Activated naive CD8-positive, alpha-beta T cell treated with anti-CD3 and anti-CD28 coated beads, Interleukin-2, amount 10 ng/mL, durations not matched to agents 7 days and 5 days (primary cell): ENCODE measurements at places on chromosomes 1 and 21.
A peak's percentile ranks its signal among the peaks of the same experiment; 100 is the strongest.

DNA sequence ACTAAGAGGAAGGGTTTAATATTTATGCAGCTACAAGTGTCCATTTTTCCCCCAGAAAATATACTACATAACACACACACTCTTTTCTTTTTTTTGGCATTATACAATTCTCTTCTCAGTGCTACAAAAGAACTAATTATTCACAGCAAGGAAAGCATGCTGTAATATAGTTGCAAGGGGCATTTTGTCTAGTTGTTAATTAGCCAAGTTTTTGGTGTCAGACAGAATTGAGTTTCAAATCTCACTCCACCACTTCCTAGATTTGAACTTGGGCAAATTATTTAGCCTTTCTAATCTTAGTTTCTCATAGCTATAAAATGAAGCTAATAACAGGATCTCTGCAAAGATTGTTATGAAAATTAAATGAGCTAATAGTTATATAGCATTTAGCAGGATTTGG lies 60.0 kb upstream of the VTCN1 start:
- no peak overlapping the region for H3K27ac ChIP-seq
- peaks cover 2% of the 10 kb centered on the region for H3K27me3 ChIP-seq
- no peak overlapping the region for H3K4me3 ChIP-seq
- no peak for DNase-seq

DNA sequence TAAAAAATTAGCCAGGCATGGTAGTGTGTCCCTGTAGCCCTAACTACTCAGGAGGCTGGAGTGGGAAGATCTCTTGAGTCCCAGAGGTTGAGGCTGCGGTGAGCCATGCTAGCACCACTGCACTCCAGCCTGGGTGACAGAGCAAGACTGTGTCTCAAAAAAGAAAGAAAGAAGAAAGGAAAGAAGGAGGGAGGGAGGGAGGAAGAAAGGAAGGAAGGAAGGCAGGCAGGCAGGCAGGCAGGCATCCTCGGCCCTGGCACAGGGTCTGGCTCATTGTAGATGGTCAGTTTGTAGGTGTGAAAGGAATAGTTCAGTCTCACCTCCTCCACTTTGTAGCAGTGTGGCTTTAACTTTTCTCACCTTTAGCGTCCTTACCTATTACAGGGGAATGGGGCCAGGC lies 25.0 kb downstream of the NAV1 start:
- H3K4me1 ChIP-seq, result peaks cover 3% of the 10 kb centered on the region
- H3K27me3 ChIP-seq, result peaks cover 2% of the 10 kb centered on the region
- no peak for DNase-seq
- no peaks in the 10 kb centered on the region for H3K36me3 ChIP-seq

DNA sequence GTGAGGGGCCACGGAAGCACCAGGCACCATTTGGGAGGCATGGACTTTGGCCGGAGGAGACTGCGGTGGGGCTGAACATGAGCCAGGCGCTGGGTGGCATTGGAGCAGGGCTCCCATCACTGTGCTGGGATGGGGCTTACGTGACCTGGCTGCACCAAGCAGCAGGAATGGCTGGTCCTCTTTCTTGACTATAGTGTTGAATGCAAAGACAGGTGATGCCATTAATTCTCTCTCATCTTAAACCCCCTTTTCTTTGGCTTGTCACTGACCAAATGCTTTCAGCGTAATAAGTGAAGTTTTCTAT lies 447.9 kb downstream of the CAMTA1 start:
- H3K27ac ChIP-seq, result no peak overlapping the region
- peaks cover 3% of the 10 kb centered on the region for H3K4me1 ChIP-seq
- H3K27me3 ChIP-seq, result peaks cover 19% of the 10 kb centered on the region
- no peaks in the 10 kb centered on the region for H3K36me3 ChIP-seq
- H3K4me3 ChIP-seq, result no peak overlapping the region
- DNase-seq, result no peak

DNA sequence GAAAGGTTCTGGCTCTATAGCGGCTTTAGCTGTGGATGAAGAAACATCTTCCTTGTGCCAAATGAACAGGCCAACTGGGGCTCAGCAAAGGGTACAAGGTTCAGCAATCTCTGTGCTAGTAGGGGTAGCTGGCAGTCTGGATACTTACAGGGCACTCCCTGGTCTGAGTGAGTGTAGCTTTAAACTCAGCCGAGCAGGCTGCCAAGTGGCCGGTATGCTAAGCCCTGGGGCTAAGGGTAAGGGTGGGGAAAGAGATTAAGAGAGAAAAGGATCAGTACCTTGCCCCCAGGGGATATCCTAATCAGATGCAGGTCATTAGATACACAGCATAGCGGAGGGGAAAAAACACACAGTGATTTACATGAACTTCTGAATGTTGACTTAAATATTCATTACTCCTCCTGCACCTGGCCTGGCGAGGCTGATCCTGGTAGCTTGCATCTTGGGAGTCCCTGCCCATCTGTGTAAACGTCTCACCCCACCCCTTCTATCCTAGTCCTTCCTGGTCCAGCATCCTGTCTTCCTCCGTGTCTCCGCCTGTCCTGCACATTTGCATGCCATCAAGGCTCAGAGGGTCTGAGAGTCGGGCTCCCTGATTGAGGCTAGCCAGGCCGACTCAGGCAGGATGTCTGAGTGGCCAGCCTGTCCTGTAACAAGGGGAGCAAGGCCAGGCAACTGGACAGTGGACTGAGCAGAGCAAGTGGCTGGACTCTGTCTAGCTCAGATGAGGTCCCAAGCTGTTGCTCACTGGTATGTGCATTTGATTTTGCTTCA lies 39.5 kb upstream of the CNTN2 start:
- H3K27ac ChIP-seq, result no peak overlapping the region
- H3K27me3 ChIP-seq, result peaks cover 4% of the 10 kb centered on the region
- no peak overlapping the region for H3K4me3 ChIP-seq
- peaks cover 5% of the 10 kb centered on the region for H3K4me1 ChIP-seq
- H3K36me3 ChIP-seq, result no peaks in the 10 kb centered on the region
- no peak for DNase-seq

DNA sequence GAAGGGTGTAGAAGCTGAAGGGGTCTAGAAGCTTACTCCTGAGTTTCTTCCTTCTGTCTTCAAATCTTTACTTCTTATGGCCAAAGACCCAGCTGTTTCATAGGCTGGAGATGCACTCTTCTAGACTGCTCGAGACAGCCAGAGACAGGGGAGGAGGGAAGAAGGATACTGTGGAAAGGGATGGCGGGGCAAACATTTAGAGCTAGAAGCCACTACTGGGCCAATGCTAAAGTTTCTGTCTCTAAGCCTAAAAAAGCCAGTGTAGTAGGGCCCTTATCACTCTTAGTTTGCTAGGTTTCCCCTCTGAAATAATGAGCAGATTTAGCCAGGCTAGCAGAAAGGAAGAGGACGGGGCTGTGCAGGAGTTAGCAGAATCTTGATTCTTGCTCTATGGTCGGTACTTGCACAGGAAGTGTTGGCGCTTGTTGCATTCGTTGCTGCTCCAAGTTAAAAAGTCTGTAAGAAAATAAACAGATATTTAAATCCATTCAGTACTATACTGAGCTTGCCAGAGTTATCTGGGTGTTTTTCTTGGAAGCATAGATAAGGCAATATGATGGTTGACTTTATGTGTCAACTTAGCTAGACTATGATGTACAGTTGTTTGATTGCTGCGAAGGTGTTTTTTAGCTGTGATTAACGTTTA lies 16.9 kb downstream of the REG4 start:
- peaks cover 25% of the 10 kb centered on the region for H3K36me3 ChIP-seq
- peaks cover 16% of the 10 kb centered on the region for H3K4me1 ChIP-seq
- H3K4me3 ChIP-seq, result no peak overlapping the region
- H3K27ac ChIP-seq, result no peak overlapping the region

GRCh38 chr1:244494653-244495052 lies 33.6 kb downstream of the CATSPERE start:
- H3K4me3 ChIP-seq, result no peak overlapping the region
- DNase-seq, result no peak
- H3K4me1 ChIP-seq, result no peaks in the 10 kb centered on the region
- H3K27ac ChIP-seq, result no peak overlapping the region
- no peaks in the 10 kb centered on the region for H3K27me3 ChIP-seq

DNA sequence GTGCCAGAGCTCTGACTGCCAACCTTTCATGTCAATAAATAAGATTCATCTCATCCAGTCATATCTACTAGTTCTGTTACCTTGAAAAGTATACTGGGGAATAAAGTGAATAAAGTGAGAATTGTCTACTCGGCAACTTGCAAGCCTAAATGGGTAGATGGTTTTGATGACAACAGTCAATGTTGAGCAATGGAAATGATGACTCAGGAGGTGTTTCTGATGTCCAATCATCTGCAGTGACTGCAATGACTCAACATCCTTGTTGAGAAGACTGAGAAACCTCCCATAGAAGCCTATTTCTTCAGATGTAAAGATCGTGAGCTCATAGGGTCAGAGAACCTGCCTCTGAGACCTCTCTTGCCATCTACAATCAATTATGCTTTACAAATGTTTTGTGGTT lies 276.4 kb downstream of the SPATA17 start:
- no peak for DNase-seq
- H3K4me3 ChIP-seq, result no peak overlapping the region
- no peaks in the 10 kb centered on the region for H3K36me3 ChIP-seq
- no peaks in the 10 kb centered on the region for H3K27me3 ChIP-seq
- H3K27ac ChIP-seq, result no peak overlapping the region
- no peaks in the 10 kb centered on the region for H3K4me1 ChIP-seq

GRCh38 chr1:33176362-33176850 lies 5.4 kb downstream of the TRIM62 start:
- peaks cover 24% of the 10 kb centered on the region for H3K4me1 ChIP-seq
- no peak overlapping the region for H3K4me3 ChIP-seq
- DNase-seq, result no peak
- H3K27me3 ChIP-seq, result no peaks in the 10 kb centered on the region

- DNase-seq, result no peak
- peak overlapping the region; percentile 88 for H3K4me3 ChIP-seq
- peaks cover 38% of the 10 kb centered on the region for H3K27me3 ChIP-seq
- peak overlapping the region; percentile 62 for H3K27ac ChIP-seq
- H3K4me1 ChIP-seq, result peaks cover 17% of the 10 kb centered on the region
Observed at GRCh38 chr1:201468501-201468843, 516 bp downstream of the PHLDA3 start.

GRCh38 chr1:29496701-29497100 lies 260.4 kb downstream of the PTPRU start:
- H3K36me3 ChIP-seq, result no peaks in the 10 kb centered on the region
- no peak for DNase-seq
- H3K4me1 ChIP-seq, result no peaks in the 10 kb centered on the region
- H3K27ac ChIP-seq, result no peak overlapping the region
- no peak overlapping the region for H3K4me3 ChIP-seq

- H3K27ac ChIP-seq, result no peak overlapping the region
- H3K4me3 ChIP-seq, result no peak overlapping the region
- no peaks in the 10 kb centered on the region for H3K36me3 ChIP-seq
- peaks cover 3% of the 10 kb centered on the region for H3K27me3 ChIP-seq
- H3K4me1 ChIP-seq, result no peaks in the 10 kb centered on the region
Observed at GRCh38 chr1:68016381-68016780, 34.0 kb downstream of the DIRAS3 start.

DNA sequence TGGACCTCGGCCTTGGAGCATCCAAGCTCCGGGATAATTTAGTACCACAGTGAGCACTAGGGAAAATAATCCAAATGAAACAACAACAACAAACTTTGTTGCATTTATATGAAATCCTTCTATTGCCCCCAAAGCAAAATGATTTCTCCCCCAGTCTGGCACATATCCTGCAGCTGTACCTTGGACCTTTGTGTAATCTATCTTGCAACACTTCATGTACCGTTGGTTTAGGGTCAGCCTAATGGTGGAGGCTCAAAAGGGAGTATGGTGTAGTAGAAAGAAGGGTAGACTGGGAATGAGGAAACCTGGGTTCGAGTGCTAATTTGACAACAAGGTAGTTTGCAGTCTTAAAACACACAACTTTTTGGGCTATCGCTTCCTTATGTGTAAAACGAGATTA lies 12.1 kb downstream of the GREM2 start:
- H3K4me3 ChIP-seq, result no peak overlapping the region
- DNase-seq, result no peak
- H3K4me1 ChIP-seq, result no peaks in the 10 kb centered on the region
- no peaks in the 10 kb centered on the region for H3K36me3 ChIP-seq
- peaks cover 4% of the 10 kb centered on the region for H3K27me3 ChIP-seq
- H3K27ac ChIP-seq, result no peak overlapping the region

DNA sequence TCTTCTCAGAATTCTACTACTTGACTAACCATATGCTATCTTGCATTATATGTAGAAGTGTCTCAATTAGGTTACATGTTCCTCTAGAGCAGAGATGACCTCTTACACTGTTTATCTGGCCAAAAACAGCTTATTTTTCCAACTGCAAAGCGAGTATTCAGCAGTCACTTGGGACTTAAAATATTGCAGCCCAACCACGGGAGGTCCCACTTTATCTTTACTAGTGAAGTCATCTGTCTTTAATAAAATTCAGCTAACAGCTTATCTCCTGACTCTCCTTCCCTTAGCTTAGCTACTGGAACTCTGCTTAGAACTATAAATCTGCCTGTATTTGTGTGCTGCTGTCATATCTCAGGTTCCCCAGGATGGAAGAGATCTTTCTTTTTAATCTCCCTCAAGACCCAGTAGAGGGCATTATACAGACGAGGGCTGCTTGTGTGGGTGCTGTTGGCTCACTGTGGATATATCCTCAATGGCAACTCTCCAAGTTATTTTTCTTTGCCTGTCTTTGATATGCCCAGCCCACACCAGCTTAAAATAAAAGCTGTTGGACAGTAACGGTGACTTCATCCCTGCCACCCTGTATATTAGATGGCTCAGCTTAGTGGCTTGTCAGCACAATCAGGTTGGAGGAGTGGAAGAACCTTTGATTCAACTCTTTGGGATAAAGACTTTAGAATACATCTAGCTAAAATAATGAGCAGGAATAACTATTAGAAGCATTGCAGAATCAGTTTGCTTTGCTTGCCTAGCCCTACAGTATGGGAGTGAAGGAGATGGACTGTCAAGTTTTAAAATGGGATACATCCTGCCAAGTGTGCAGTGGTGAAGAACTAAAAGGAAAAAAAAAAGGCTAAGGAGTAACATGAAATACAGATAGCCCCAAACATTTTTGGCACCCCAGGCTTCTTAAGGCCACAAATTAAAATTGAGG lies 9.6 kb downstream of the ENSA start:
- H3K27ac ChIP-seq, result peak overlapping the region; percentile 63
- no peaks in the 10 kb centered on the region for H3K27me3 ChIP-seq
- no peak for DNase-seq

DNA sequence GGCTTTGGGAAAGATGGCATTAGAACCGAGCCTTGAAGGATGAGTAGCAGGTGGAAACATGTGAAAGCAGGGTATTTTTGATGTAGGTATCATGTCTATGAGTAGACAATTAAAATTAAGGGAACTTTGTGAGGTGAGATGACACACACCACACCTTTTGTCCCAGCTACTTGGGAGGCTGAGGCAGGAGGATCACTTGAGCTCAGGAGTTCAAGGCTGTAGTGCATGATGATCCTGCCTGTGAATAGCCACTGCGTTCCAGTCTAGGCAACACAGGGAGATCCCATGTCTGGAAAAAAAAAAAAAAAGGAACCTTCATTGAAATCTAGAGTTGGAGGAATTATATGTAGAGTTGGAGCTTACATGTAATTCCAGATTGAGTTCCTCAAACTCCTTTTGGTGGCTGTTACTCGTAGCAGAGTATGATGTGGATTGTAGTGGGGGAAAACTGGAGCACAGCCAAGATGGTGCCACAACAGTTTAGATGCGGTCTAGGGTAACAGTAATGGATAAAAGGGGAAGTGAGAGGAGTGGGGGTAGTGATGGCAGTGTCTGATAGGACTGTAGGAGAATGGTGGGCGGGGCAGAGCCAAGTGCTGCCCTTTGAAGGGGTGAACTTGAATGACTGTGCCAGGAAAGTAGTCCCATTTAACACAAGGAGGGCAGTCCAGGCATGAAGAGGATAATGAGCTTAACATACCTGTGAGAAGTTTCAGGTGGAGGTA lies 17.4 kb downstream of the AK4 start:
- no peak overlapping the region for H3K4me3 ChIP-seq
- no peak for DNase-seq
- no peak overlapping the region for H3K27ac ChIP-seq
- no peaks in the 10 kb centered on the region for H3K27me3 ChIP-seq
- H3K4me1 ChIP-seq, result peaks cover 35% of the 10 kb centered on the region

- H3K36me3 ChIP-seq, result peaks cover 1% of the 10 kb centered on the region
- H3K4me3 ChIP-seq, result no peak overlapping the region
- peaks cover 2% of the 10 kb centered on the region for H3K27me3 ChIP-seq
Observed at GRCh38 chr21:14842601-14843000, 222.2 kb downstream of the NRIP1 start.
